Colonic mucosa (tissue), 4 donors: ENCODE measurements at places on chromosomes 4 and X. TPM values are rescaled to one million over a fixed set of nuclear protein-coding genes. Genes with fewer than 3 reads are reported as not detected.

GRCh38 chrX:65598559-65599147, 64.1 kb upstream of the LAS1L start:
- DNase-seq = no peak

GRCh38 chrX:1661922-1662221, 47.0 kb downstream of the ASMT start:
- DNase-seq = no peak

DNA sequence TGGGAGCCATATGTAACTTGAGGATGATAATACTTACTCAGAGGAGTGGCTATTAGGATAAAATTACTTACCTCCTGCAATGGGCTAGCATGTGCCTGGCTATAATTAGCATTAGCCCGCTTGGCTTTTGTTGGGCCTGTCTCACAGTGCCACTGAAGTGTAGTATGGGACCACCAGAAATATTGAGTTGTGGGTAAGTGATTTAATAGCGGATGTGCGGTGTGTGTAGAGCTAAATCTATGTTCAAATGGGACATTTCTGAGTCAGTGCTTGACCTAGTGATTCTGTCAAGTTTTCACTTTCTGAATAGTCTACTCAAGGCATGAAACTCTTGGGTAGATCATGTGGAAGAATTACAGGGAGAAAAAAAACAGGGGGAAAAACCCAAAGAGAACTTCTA, 3.5 kb upstream of the CLNK start:
- no peak for DNase-seq

GRCh38 chrX:24081661-24082154, 27.0 kb downstream of the EIF2S3 start:
- DNase-seq = peak; percentile 58

GRCh38 chr4:154142664-154143063, 348.9 kb downstream of the DCHS2 start:
- DNase-seq = no peak

- DNase-seq = no peak
Measured at GRCh38 chr4:108646706-108647105, 3.7 kb upstream of the OSTC start.

Gene GRIA2
- not detected for total RNA-seq

Gene BRS3
- not detected for total RNA-seq
